ENCODE measurements at places on chromosomes 13 and 19.

DNA sequence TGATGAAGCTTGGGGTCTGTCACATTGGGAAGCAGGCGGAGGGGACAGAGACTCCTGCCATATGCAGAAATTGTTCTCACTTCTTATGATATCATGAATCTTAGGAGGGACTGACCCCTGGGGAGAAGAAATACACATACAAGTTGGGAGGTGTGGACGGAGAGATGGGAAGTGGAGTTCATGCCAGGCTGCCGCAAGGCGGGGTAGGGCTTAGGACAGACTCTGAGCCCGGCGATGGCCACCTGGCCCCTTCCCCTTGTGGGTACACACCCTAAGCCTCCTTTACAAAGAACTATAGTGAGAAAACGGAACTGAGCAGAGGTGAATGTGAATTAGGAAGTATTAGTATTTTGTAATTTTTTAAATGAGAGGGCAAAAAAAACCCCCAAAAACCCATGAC lies 177.0 kb upstream of the IRS2 start:
- DNase-seq: no peak

GRCh38 chr19:34316741-34317301 lies 48.2 kb upstream of the GPI start:
- DNase-seq: peak; percentile 65

DNA sequence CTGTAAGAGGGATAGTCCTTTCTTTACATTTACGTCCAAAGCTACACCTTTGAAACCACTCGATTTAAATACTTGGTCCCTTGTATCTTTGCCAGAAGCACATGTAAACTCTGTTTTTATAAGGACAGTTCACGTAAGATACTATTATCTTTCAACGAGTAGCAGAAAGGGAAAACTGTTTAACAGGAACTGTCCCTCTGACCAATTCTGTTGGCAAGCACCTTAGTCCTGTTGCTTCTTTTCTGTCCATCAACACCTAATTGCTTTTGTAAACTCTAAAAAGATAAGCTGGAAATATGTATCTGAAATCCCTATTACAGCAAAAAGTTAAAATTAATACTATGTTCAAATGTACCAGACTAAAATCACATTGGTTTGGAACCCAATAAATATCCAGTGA lies 37.4 kb downstream of the PCDH9 start:
- no peak for DNase-seq

DNA sequence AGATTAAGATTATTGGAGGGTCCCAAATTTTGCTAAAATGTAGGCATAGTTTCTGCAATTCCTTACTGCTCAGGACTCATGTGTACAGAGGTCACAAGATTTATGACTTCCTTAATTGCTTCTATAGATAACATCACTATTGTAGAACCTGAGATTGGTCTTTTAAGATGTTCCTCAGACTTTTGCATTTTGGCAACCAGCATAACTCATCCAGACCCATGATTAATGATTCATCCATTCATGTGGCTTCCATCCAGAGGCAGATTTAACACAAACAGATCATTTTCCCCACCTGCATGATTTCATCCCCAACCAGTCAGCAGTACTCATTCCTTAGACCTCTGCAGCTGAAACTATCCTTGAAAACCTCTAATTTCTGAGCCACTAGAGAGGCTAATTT lies 34.5 kb upstream of the CEACAM8 start:
- no peak for DNase-seq

- DNase-seq: no peak
These were observed at the start of gene KCNJ14 for GRCh38 chr19:48455171-48455907. KCNJ14 (plus strand) TSS chr19:48455574; CDS start chr19:48461725, 6,151 bp downstream.

- DNase-seq: peak; percentile 97
These were observed 51.5 kb downstream of the BICRA start for GRCh38 chr19:47660435-47660832.

DNA sequence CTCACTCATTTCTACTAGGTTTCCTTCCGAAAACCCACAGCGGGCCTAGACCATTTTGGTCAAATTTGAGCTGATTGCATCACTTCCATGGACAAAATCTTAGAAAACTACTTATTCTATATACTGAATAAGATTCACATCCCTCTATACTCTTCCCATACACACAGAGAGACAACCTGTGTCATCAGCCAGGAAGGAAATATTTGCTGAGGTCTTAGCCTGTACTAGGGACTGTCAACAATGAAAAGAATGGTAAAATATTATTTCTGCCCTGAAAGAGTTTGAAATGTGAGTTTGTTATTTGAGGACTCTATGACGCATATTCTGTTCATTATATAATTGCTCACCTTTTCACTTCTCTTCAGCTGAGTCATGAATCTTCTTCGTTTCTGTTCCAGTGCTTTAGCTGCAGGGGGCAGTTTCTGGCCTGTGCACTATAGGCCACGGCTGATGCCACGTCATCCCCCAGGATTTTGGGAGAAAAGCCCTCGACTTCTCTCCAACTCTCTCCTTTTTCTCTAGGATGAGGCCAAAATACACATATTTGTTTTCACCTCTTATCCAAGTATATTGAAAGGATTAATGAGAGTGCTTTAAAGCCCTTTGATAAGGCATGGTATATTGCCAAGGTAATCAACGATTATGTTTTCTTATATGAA lies 47.7 kb downstream of the GSX1 start:
- peak; percentile 46 for DNase-seq

GRCh38 chr13:85879014-85879413 lies 79.8 kb upstream of the SLITRK6 start:
- DNase-seq: no peak

DNA sequence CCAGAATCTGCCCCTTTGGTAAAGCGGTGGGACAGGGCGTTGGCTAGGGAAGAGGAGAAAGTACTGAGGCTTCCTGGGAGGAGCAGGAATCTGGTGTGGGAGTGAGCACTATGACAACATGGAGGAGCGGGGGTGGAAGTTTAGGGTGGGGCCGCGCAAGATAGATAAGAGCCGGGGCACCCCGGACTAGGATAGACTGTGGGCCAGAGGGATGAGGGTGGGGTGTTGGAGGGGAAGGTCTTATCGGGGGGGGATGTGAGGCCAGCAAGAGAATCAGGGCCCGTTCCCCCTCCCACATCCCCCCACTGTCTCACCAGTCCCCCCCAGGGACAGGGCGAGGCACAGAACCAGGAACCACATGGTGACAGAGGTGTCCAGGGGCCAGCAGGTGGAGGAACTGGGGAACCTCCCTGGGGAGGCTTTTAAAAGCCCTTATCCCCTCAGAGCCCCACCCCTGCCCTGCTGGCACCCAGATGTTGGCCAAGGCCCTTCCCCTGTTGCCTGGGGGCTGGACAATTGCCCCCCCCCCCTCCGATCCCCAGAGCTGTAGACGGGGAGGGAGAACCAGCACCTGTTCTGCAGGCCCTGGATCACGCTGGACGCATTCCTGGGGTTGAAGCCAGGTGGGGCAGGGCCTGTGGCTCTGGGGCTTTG lies at the start of gene KLK1:
KLK1 (minus strand) TSS at position 399 of the 654 bp plus-strand sequence; CDS start at position 360, 39 bp downstream.
- peak; percentile 68 for DNase-seq

DNA sequence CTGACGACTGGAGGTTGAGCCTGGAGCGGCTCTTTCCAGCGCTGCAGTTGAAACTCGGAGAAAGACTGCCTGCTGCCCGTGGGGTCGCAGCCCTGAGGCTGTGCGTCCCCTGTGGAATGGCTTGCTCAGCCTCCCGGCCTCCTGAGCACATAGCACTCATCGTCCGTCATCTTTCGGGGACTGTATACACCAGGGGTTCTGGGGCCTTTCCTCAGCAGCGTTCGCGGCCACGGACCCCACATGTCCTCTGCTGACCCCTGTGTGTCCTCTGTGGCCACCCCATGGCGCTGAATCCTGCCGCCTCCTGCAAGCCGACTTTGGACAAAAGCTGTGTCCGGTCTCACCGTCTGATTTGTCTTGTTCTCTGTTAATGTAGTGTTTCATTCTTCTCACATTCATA lies 20.4 kb downstream of the CUL4A start:
- no peak for DNase-seq

DNA sequence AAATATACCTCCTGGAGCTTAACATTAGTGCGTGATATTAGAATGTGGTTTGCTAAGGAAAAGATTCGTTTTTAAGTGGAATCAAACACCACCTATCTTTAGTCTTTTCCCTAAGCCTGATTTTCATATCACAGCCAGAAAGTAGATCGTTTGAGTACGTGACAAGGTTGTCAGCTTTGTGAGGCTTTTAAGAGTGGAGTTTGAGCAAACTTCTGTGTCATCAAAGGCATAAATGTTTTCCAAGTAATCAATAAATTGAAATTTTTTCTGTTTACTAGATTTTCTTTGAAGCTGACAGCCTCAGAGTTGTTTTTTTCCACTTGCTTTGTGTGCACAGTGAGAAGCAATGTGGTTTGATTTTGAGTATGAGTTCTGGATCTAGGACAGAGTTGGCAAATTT lies 6.5 kb upstream of the ZNF331 start:
- DNase-seq: no peak

DNA sequence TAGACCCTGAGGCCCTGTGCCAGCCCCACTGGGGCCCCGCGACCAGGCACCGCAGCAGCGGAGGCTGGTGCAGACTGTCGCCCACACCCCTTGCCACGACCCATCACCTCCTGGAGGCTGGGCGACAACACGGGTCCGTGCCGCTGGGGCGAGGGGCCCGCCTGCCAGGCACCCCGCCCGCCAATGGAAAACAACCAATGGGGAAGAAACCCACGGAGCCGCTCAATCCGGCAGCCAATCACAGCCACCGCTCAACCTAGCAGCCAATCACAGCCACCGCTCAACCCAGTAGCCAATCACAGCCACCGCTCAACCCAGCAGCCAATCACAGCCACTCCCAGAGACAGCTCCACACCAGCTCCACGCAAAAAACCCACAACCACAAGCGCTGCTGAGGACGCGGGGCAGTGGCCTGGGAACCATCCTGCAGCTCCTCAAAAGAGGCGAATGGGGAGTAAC lies 29.7 kb downstream of the GPX4 start:
- DNase-seq: no peak

- DNase-seq: no peak
These were observed 26.1 kb upstream of the TBC1D4 start for GRCh38 chr13:75508002-75508548.

GRCh38 chr19:10921910-10922637 lies 6.4 kb downstream of the YIPF2 start:
- DNase-seq: no peak

- no peak for DNase-seq
These were observed 219.9 kb downstream of the SPRY2 start for GRCh38 chr13:80121038-80121437.

DNA sequence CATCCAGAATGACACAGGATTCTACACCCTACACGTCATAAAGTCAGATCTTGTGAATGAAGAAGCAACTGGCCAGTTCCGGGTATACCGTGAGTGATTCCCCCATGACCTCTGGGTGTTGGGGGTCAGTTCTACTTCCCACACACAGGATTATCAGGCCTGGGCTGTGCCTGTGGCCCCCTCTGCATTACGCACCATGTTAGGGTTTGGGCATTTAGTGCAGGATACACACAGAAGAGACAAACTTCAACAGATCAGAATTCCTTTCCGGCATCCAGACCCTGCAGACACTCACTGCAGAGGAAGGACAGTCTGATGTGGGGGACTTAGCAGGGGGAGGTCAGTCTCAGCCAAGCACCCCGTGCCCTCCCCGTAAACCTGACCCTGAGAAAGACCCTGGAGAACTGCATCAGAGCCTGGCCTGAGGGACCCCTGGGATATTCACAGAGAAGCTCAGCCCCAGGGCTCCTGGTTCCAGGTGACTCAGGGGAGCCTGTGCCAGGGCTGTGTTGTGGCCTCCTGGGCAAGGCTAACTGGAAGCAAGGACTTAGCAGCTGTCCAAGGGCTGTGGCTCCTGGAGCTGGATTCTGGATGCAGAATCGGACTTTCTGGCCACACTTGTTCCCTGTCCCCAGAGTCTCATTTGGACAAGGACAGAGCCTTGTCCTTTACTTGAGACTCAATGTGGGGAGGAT lies 1.7 kb downstream of the CEACAM5 start:
- no peak for DNase-seq

Data from small intestine (tissue), 16 donors.